ENCODE measurements at places on chromosomes 5 and 9.

DNA sequence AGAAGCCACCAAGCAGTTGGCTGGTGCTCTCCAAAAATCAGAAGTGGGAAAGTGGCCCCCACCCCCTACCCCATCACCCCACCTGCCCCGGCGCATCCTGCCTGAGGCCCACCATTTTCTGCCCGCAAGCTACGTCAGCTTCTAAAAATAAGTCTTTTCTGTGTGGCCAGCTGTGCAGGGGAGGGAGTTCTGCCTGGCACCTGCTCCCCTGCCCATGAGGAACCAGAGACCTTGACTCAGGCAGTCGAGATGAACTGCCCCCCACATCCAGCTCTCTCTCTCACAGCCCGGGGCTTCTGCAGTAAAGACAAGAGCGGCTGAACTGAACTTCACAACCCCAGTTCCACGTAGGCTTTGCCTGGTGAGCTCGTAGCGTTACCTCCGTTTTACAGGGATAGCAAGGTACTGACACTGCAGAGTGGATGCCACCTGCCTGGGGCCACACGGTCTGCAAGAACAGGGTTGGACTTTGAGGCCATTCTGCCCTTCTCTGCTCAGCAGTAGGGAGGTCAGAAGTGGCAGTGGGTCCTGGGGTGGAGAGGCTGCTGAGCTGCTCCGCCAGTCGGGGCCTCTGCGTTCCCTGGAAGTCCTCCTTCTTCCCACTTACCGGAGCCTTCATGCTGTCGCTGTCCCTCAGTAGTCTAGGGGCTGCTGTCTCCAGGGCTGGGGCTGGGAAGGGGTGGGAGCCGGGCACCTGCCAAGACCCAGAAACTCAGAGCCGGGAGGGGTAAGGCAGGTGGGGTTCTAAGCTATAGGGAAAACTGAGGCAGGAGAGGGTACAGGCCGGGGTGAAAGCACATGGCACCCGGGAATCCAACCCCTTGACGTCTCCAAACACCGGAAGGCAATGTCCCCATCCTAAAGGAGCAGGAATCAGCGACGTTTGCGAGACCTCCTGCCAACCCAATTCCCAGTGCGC lies 781 bp downstream of the ST6GALNAC4 start:
- peak; percentile 78 for DNase-seq

- no peak for DNase-seq
These were observed 151.8 kb upstream of the PPP1R2B start for GRCh38 chr5:156698323-156698722.

- DNase-seq = no peak
These were observed 267.1 kb downstream of the SPATA31D1 start for GRCh38 chr9:82255481-82256176.

DNA sequence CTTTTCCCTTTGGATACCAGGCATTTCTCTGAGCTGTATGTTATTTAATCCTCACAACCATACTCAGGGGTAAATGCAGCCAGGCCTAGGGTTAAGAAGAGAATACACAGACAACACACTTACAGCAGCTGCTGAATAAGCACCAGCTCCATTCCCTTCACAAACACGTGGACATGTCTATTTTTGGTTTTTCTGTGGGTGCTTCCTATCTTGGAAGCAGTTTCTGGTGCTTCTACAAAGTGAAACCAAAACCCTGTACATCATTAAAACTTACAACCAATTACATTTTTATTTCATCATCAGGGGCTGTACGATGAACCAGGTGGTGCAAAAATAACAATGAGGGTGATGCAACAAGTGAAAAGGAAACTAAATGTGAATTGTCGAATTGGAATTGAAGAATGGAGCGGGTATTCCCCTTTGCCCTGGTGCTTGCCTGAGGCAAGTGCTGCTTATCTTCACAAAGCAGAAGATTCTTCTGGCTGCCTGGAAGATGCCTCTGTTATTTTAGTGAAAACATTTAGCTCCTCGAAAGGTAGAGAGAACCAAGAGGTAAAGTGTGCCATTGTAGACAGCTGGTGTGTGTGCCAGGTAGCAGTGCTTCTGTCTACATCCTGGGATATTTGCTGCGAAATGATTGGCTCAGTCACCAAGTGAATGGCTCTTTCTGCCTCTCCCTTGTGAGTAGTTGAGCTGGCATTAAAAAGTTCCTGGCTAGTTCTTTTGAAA lies 18.6 kb upstream of the IFNB1 start:
- peak; percentile 64 for DNase-seq

DNA sequence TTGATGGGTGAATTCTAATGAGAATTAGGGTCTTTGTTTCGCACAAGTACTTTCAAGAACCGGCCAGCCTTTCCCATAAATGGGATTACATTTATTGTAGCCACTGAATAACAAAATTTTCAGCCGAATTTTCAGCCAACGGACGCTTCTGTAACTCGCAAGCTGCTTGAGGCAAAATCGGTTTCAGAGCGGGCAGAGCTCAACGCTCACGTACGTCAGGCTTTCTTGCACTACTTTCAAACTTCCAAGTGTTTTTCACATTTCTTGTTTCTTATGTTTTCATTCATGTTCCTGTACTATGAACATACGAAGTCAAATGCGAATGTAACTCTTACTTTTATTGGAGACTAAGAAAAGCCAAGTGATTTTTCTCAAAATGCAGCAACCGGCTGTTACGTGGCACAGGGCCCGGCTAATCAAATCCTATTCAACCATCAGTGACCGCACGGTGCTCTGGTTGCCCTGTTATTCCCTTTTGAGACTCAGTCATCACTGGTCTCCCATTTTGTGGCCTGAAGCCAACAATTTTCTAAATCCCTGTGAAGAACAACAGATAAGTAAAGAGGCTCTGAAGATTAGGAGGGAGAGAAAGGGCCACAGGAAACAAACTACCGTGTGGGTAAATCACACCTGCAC lies 68.5 kb downstream of the SLC28A3 start:
- no peak for DNase-seq

DNA sequence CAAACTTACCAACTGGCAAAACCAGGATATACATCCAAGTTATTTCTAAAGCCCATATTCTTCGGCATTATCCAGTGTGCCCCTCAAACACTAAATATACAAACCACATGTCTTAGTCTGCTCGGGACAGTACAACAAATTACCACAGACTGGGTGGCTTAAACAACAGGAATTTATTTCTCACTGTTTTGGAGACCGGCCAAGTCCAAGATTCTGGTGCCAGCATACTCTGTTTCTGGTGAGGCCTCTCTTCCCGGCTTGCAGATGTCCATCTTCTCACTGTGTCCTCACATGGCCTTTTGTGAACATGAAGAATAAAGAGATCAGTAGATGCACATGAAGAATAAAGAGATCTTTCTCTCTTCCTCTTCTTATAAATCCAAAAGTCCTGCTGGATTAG lies 12.9 kb upstream of the SLCO6A1 start:
- no peak for DNase-seq

- no peak for DNase-seq
These were observed 96.9 kb downstream of the PLPP1 start for GRCh38 chr5:55437859-55438206.

DNA sequence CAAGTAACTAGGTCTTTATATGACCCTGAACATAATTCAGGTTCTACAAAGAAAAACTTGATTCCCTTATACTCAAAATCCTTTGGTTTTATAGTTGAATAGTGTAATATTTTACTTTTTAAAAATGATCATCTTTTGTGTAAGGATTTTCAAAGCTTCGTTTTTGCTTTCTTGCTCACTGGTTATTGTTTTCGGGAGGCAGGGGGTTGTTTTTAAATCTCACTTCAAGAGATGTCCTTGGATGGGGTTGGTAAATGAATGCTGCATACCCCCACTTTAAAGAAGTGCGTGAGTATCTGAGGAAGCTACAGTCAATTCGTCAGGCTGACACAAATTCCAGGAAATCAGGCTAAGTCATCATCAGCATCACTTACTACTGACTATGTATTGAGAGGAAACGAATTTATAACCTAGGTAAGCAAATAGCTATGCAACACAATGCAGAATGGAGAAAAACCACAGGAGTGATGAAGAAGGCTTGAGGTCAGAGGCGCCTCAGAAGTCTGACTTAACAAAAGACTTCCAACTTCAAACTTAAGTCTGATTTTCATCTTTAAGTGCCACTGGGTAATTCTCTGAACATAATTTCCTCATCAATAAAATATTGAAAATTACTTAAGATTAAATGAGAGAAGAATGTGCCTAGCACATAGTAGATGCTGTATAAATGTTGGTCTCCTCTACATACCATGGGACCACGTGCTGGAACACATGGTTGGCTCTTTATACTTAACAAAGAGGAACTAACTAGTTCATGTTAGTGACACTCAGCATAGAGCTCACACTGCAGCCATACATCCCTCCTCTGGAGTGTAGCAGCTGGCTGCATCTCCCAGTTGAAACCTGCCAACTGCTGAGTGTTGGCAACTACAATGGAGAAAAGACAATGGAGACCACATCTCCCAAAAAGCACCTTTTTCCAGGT lies 106.0 kb upstream of the KIF2A start:
- no peak for DNase-seq

DNA sequence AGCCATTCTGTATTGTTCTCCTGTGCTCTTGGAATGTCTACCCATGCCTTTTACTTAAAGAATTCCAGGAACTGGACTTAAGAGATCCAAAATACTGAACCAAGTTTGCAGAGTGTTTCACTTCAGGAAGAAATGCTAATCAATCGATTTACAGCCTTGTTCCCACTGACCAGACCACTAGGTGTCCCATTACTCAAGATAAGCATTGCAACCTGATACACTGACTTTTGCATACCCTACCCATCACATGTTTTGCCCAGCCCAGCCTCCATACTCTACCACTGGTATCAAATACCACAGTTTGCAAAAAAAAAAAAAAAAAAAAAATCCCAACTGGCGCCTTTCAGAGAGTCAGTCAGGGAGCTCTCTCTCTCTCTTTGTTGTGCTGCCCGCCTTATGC lies 550.8 kb downstream of the CDH9 start:
- no peak for DNase-seq

DNA sequence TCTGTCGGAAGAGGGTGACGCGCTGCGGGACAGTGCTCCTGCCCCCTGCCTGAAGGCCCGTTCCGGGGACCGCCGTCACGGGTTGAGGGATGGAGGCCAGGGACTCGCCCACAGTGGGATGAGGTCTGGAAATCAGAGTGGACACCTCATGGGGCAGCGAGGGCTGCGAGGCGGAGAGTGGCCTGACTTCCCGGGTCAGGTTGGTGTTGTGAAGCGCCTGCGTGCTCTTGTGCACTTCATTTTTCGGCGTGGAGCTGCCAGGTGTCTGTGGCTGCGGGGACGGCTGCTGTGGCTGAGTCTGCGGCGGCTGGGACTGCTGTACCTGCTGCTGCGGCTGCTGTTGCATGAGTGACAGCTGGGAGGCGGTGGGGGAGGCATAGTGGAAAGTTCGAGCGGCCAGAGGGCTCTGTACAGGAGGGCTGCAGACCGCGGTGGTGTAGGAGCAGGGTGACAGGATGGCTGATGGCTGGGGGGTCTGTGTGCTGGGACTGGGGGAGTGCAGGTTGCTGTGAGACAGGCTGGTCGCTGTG lies 434.1 kb downstream of the HCN1 start:
- DNase-seq = no peak

- no peak for DNase-seq
These were observed 32.8 kb upstream of the ZSWIM6 start for GRCh38 chr5:61299261-61299681.

- DNase-seq = no peak
These were observed 34.1 kb downstream of the ZNF483 start for GRCh38 chr9:111559000-111559610.

DNA sequence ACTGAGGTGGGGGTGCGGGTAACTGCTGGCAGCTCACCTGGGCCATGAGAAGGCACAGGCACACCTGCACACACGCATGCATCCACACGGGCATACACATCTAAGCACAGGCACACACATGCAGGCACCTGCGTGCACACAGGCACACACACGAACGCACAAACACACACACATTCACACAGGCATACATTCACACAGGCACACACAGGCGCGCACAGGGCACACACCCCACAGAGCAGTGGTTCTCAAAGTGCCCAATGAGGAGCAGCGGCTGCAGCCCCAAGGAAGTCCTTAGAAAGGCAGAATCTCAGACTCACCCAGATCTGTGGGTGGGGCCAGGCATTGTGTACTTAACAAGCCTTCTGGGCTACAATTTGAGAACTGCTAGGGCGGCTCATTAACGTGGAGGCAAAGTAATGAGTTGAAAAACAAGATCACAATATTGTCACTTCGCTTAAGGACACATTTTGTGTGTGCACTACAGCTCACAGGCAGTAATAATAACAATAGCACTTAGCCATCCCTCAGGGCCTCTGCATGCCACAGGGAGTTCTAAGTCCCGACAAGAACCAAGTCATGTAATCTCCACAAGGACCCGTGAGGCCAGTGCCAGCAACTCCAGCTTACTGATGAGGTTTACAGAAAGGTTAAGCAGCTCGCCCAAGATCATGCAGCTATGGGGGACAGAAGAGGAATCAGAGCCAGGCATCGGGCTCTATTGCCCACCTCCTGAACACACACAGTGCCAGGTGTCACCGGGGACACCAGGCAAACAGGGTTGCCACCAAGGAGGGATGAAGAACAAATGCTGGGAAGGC lies 91.6 kb downstream of the ROR2 start:
- DNase-seq = no peak

GRCh38 chr5:92402045-92402444 lies 1018.9 kb upstream of the ARRDC3 start:
- no peak for DNase-seq

DNA sequence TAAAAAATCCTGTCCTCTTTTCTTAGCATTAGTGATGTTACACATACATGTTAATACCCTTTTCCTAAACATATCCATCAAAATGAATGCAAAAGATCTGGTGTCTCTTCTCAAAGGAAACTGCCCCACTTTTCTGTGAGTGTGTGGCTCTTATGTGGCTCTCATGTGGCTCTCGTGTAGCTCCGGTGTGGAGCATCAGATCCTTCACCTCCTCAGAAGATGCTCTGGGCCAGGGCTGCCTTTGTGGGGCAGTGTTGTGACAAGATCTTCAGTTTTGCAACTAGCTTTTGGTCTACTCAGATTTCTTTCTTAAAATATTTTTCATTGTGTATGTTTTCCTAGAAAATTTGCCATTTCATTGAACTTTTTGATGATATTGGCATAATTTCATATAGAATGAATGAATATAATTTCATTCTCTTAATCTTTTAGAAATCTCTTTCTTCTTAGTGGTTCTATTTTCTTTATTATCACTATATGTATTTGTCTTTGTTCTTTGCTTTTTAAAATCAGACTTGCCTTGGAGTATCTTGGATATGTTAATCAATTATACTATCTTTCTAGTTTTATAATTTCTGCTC lies 19.4 kb downstream of the GARNL3 start:
- DNase-seq = no peak

DNA sequence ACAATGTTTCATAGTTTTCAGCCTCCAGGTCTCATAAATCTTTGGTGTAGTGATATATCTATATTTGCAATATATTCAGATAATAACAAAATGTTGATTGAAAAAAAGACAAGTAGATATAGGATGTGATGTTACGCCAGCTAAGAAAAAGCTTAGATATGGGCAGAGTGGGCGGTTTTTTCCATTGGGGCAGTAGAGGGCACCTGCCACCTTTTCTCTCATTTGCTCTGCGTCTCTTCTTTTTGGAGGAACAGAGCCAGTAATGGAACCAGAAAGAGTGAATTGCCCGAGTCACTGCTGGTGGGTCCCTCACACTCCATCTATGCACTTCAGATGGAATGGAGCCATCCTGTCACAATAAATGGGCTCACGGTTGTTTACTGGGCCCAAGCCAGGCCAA lies 62.1 kb upstream of the FANCC start:
- DNase-seq = no peak

GRCh38 chr5:158017469-158017868 lies 158.5 kb upstream of the CLINT1 start:
- no peak for DNase-seq
